OCI-LY7 (cell line): ENCODE measurements at places on chromosomes 7 and 10.

DNA sequence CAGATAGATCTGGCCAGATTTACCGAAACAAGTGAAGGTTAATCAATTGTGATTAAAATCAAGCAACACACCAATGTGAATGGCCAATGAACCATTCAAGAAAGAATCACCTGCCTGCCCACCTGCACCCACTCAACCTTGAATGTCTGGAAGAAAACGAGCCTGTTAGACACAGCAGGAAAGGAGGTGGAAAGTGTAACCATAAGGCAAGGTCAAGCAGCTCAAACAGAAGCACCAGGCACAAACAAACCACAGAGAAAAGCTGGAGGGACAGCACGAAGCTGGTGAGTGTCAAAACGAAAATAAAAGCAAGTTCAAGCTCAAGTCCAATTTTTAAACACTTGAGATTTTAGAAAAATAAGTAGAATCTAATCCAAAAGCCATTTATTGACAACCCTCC, 64.9 kb downstream of the STEAP1B start:
- DNase-seq = peak; percentile 80

DNA sequence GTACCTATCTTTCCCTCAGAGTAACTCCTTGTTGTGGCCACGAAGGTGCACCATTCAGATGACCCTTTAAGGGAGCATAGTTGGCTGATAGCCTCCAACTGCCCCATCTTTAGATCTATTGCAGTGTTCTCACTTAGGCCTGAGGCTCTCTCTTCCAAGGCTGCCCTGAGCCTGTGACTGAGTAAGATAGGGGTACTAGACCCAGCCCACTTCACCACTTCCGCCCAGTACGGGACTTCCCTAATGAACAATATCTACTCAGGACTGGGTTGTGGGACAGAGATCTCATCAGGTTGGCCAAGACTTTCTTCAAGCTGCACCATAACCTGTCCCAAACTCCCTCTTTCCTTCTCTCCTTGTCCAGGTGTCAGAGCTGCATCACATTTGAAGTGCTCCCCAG, 5.7 kb upstream of the GNAI1 start:
- DNase-seq = no peak

DNA sequence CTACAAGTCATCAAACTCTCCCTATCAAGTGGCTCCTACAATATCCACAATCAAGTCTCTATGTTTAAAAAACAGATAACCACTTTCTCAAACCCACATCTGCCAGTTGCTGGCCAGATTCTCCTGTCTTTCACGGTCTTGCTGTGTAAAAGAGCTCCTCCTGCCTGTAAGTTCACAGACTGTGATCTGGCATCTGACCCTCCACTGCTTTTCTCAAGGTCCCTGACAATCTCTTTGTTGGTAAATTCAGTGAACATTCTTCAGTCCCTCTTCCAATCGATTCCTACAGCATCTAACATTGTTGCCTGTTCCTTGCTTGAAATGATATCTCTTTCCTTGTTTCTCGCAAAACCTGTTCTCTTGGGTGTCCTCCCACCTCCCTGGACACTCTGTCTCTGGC, 18.5 kb upstream of the LMOD2 start:
- DNase-seq = no peak

- no peak for DNase-seq
Observed at GRCh38 chr7:70372768-70373515, 759.0 kb upstream of the GALNT17 start.
